ENCODE measurements at places on chromosomes 7 and 10.

DNA sequence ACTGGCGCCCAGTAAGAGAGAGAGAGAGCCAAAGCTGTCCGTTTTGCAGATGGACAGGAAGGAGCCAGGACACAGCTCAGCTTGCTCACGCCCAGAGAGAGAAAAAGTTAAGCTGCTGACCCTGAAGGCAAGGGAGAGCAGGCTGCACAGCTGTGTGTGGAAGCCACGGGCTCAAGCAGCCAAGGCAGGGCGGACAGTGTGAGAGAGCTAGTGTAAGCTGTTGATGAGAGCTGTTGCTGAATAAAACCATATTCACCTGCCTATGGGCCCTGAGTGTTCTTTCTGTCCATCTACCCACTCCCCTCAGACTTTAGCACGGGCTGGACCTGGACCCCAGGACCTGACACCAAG, 5.4 kb downstream of the INMT start:
- no peak for DNase-seq

GRCh38 chr7:129908181-129908580, 44.6 kb downstream of the UBE2H start:
- no peak for DNase-seq

DNA sequence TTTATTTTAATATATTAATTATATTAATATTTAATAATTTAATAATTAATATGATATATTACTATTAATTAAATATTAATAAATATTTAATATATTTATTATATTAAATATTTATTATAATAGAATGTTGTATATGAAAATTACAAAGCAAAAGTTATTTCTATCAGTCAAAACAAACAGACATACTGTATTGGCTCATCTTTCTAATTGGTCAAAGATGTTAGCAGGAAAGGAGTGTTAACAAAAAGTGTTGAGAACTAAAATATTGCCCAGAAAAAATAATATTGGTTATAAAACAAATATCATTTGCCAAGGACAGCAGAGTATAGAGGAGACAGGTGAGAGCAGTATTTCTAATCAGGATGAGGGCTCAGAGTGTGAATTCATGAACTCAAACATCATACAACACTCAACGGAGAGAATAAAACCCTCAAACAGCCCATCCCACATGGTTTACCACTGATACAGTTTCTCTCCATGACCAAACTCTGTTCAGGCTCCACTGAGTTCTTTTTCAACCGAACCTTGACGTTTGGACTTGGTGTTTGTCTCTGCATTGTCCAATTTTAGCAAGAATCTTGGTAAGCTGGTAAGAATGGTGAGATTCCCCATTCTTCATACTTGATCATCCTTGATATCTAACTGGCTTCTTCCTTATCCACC, 58.0 kb downstream of the TSPAN12 start:
- DNase-seq, result no peak

DNA sequence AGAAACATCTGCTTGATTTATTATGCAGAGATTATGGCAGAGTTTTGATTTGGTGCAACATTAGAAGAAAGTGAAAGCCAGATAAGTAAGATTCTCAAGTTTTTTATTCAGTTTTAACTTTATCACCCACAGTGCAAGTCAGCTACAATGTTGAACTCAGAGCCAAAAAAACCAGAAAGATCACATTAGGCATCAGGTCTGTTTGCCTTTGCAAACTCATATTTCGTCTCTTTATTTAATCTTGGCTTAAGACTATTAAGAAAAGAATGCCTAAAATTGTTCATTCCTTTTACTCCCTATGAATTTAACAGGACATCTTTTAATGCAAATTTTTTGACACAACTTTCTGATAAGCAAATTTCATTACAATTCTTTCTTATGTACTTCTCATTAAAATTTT, 76.0 kb upstream of the TMEM26 start:
- DNase-seq, result no peak

- DNase-seq, result no peak
Observed at GRCh38 chr7:157033483-157034473, 23.3 kb upstream of the MNX1 start.

DNA sequence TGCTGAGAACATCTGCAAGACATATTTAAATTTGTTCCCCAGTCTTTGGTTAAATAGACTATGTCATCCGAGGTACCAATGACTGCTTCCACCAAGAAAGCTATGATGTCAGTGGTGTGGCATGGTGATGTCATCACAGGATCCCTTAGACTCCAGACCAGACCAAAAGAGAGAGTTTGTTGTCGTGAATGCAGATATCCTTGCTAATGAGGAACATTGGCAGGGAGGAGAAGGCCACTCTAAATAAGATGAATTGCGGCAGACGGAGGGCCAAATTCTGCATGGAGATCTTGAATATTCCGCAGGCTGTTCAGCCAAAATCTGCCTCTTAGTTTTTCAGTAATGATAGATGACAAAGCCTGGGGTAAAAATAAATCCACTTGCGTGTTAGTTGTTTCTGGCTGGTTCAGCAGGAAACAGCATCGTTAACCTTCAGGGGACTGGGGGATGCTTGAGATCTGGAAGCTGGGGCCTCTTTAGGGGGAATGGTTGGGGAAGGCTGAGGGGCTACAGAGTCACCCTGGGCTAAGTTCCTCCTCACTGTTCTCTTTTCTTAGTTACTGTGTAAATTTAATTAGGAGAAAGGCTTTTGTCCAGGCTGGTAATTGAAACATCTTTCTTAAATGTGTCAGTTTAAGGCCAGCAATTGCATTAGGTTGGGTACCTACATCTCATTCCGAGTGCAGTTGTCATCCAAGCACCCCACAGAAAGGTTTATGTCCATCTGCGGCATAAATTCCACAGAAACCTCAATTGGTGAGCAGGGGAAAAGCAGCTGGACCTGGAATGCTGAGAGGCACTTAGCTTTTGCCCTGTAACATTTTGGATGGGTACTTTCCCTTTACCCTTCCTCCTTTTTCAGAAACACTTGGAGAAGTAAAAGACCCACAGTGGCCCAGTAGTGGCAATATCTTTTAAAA, 11.6 kb upstream of the CAMK1D start:
- DNase-seq, result no peak

DNA sequence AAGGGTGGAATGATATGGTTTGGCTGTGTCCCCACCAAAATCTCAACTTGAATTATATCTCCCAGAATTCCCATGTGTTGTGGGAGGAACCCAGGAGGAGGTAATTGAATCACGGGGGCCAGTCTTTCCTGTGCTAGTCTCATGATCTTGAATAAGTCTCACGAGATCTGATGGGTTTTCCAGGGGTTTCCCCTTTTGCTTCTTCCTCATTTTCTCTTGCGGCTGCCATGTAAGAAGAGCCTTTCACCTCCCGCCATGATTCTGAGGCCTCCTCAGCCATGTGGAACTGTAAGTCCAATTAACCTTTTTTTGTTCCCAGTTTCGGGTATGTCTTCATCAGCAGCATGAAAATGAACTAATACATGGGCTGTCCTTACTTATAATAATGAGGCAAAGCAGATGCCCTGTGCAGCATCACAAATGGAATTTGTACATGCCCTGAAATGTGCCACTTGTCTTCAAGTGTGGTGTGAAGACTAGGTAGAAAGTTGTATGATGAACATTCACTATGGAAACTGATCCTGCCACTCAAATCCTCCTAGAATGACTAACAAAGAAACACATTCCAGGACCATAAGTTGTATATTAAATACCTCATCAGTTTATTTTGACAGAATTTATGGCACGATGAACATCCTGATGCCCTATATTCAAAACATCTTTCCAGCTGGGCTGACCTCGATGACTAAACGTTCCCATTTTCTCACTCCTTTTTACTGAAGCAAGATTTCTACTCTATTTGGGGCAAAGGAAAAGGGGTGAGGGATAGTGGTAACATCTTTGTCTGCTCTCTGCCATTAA, 122.8 kb upstream of the CTTNBP2 start:
- no peak for DNase-seq

GRCh38 chr10:94224656-94225055, 138.1 kb downstream of the NOC3L start:
- DNase-seq, result no peak

DNA sequence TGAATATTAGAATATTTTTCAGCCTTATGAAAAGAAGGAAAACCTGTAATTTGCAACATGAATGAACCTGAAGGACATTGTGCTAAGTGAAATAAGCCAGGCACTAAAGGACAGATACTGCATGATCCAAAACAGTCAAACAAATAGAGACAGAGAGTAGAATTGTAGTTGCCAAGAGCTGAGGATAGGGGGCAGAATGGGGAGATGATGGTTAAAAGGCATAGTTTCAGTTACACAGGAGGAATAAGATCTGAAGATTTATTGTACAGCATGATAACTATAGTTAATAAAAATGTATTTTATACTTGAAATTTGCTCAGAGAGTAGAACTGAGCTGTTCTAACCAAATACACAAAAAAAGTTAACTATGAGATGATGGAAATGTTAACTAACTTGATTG, 149.0 kb upstream of the TMEM106B start:
- DNase-seq, result no peak

- no peak for DNase-seq
Observed at GRCh38 chr10:95247881-95248583, 42.8 kb downstream of the PDLIM1 start.

DNA sequence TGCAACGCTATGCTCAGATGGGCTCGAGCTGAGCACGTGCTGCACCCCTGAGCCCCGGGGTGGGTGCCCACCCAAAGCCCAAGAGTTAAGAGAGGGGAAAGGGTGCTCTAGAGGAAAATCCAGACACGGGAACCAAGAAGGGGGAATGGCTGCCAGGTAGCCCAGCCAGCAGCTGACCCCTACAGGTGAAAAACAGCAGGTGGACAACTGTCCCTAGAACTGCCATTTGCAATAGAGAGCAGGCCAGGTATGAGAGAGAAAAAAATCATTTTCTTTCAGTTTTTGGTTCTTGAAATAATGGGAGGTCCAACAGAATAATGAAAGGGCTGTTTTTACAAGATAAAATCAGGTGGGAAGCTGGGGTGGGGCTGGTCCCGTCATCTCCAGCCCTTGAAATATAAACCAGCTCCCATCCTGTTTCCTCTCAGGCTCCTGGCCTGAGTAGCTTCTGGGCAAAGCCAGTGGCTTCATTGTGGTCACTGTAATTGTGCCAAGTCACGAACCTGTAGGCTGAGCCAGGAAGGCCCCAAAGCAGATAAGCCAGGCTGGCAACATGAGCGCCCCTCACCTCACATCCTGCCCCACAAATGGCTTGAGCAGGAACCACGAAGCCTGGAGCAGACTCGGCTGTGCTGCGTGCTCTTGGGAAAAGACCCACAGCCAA, 257.8 kb downstream of the SNX10 start:
- no peak for DNase-seq

DNA sequence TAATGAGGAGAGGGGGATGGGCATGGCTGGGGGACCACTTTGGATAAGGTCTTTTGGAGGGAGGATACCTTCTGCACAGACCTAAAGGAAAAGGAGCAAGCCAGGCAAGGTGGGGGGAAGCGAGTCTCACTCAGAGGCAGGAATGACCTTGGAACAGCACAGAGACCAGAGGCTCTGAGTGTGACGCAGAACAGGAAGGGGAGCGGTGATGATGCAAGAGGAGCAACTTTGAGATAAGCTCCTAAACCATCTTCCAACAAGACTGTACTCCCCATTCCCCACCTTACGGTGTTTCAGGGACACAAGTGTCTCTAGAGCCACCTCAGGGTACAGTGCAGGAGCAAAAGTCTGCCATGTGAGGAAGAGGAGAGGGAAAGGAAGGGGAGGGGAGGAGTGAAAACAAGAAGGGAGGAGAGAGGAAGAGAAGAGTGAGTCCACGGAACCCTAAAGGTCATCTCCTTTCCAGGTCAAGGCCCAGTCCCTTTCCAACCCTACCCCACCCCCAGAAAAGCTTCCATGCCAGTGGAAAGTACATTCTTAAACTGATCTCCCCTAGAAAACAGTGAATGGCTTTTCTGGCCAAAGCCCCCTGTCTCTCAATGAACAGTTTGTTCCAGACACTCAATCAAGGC, 54.1 kb downstream of the JAZF1 start:
- no peak for DNase-seq

Data from activated CD8-positive, alpha-beta memory T cell treated with anti-CD3 and anti-CD28 coated beads for 1 hour (primary cell).